ENCODE measurements at places on chromosomes 16 and 17.

- no peak for DNase-seq
Observed at GRCh38 chr16:2142942-2143877, 5.2 kb upstream of the RAB26 start.

GRCh38 chr16:68269793-68270192 is 5.5 kb downstream of the SLC7A6 start:
- no peak for DNase-seq

DNA sequence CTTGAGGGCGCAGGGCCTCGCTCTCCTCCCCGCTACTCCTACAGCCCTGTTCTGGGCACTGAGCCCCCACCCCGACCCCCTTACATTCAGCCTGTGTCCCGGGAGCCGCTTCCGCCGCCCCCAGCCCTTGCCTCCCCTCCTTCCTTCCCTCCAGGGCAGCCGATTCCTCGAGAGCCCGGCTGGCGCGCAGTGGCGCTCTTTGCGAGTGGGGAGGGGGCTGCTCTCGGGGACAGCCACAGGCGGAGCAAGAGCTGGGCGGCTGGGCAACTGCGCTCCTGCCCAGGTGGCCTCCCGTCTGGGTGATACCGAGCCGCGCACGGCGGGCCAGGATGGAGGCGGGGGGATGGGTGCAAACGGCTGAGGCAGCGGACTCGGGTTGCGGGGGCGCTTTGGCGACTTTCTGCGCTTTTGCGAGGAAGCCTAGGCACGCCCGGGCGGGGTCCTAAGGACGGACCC is 1.2 kb downstream of the MMP15 start:
- DNase-seq = no peak

DNA sequence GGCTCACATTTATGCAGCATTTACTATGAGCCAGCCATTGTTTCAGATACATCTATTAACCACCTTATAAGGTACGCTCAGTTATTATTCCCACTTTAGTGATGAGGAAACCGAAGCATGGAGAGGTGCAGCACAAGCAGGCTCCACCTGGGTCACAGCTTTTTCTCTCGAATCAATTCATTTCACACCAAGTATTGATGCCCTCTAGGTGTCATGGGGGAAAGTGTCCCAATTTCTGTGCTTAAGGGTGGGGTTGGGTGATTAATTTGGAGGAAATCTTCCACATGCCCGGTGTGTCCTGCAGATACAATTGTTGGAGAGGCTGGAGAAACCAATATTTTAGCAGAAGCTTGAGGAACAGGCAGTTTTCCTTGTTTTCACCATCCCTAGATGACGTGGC is 62.7 kb upstream of the DNAJA2 start:
- DNase-seq = no peak

- DNase-seq = no peak
Observed at GRCh38 chr17:21292867-21293830, 8.6 kb downstream of the MAP2K3 start.

GRCh38 chr17:44925731-44926697 is 10.7 kb upstream of the GFAP start:
- no peak for DNase-seq

- no peak for DNase-seq
Observed at GRCh38 chr17:56914581-56915273, 878 bp upstream of the TRIM25 start.

DNA sequence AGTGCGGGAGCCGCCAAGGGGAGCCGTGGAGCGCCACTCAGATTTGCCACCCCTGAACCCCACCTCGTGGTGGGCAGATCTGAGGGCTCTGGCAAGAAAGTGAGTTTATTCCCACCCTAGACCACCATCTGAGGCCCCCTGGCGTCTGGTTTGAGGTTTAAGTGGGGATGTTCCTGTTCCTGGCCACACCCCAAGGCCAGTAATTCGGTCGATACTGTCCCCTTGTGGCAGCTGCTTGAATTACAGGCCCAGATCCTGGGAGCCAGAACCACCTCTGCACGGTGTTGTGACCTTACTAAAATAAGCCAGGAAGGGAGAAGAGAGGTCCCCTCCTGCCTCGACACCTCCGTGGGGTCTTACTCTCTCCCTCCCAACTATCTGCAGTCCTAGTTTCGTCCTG is 3.3 kb upstream of the LAT start:
- peak; percentile 29 for DNase-seq

DNA sequence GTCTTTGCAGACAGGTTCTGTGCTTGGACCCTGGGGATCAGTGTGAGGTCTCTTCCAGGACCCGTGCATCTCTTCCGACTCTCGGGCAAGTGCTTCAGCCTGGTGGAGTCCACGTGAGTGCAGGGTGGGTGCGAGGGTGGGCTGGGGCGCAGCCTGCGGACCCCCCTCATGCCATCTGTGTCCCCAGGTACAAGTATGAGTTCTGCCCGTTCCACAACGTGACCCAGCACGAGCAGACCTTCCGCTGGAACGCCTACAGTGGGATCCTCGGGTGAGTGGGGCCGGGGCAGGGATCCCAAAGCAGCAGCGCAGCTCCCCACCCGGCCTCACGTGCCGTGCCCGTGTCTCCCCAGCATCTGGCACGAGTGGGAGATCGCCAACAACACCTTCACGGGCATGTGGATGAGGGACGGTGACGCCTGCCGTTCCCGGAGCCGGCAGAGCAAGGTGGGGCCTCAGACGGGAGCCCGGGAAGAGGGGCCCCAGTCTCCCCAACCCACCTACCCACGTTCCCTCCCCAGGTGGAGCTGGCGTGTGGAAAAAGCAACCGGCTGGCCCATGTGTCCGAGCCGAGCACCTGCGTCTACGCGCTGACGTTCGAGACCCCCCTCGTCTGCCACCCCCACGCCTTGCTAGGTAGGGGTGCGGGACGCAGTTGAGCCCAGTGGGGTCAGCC is 10.1 kb downstream of the GNPTG start:
- DNase-seq = no peak

DNA sequence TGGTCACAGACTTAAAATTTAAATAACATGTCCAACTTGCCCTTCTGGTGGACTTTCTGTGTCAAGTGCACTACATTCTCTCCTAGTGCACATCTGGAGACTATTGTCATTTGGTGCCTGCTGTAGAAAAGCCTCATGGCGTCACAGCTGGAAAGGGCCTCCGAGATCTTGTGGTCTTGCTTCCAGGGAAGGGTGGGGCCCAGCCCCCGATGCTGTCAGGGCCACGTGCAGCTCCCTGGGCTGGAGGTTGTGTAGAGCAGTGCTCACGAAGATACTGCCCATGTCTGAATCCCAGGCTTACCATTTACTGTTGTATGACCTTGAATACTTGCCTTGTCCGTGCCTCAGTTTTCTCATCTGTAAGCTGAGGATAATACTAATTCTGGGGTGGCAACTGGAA is 6.8 kb upstream of the MPRIP start:
- no peak for DNase-seq

GRCh38 chr16:79871906-79872305 is 271.4 kb upstream of the MAF start:
- no peak for DNase-seq

DNA sequence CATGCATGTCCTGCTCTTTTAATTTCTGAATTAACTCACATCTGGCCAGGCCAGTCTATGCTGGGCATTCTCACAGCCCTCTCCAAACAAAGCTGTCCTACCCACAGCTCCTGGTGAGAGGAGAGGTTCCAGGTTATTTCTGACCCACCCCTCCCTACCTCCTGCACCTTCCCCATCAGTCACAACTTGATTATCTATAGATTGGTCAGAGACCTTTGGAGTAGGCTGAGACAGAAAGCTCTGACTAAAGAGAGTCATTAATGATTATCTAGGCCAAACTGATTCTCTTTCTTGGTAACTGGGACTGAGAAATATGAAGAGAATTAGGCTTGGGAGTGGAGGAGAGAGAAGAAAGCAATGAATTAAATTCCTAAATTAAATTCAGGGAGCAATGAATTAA is 1.4 kb upstream of the KRT222 start:
- no peak for DNase-seq

DNA sequence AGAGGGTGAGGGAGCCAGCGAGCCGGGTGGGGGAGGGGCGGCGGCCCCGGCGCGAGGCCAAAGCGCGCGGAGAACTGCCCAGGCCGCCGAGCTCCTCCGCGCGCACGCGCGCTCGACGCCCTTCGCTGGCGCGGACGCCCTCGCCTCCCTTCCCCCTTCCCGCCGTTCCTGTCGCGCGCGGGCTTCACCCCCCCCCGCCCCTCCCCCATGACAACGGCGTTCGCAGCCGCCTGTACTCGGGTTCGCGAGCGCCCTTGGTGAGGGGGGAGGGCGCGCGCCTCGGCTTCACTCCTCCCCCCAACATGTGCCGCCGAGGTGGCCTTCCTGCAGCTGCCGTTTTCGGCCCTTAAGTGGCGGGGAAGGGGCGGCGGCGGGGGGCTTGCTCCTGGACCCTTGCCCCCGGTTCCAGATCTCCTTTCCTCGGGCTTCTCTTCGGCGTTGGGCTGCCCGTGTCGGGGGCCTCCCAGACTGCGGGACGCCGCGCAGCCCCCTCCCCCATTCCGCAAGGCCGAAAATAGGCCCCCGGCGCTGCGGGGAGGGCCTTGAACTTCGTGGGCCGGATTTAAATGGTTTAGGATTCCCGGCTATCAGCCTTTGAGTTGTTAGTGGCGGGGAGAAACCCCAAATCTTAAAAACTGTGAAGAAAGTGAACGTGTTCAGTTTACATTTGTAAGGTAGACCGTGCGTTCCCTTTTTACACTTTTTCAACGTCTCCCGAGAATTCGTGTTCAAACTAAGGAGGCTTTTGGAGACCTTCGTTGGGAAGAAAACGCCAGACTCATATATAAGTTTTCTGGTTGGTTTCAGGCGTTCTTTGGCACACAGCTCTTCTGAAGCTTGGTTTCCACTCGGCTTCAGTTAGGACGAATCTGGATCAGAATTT is 653 bp downstream of the SRRM2 start:
- peak; percentile 86 for DNase-seq
